ENCODE measurements at places on chromosomes 3 and 15.
A peak's percentile ranks its signal among the peaks of the same experiment; 100 is the strongest.

GRCh38 chr3:8298021-8298954, 203.3 kb upstream of the LMCD1 start:
- DNase-seq: no peak

GRCh38 chr3:5297895-5298294, 110.4 kb downstream of the EDEM1 start:
- no peak for DNase-seq

DNA sequence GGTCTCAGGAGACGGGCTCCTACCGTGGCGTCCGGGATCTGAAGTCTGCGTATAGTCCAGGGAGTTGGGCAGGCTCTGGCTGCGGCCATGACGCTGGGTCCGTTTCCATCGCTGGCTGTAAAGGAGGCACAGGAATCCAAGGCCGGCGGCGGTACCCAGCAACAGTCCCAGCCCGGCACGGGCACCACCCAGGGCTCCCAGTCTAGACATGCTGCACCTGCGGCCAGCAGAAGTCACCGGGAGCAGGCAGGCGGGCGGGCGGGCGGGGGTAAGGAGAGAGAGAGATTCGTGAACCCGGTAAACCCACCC, 526 bp downstream of the RMDN3 start:
- DNase-seq: peak; percentile 17

- no peak for DNase-seq
These were observed 319.8 kb upstream of the UMPS start for GRCh38 chr3:124410471-124410870.

DNA sequence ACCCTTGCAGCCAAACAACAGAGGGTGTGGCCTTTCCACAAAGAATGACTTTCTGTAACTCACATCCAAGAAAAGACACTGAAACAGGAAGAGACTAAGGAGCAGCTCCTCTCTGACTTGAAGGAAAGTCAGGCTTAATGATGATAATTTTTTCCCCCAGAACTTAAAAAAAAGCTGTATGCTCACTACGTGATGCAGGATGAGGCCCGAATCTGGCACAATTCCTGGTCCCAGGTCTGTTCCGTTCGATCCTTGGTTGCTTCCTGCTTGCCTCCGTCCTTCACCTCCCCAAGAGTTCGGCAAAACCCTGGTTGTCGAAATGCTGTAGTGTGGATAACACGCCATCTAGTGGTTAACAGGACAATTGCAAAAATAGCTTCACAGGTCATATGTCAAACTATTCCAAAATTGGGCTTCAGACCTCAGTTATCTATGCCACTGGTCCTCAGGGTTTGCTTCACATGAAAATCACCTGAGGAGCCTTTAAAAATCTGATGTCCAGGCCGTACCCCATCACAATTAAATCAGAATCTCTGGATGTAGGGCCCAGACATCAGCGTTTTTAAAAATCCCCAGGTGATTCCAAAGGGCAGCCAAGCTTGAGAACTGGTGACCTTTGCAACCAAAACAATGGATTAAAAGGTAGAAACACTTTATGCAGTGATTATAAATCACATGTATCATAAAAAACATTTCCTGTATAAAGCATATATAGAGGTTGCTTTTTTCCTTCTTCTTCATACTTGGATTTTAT, 28.1 kb upstream of the SYNM start:
- DNase-seq: peak; percentile 27

DNA sequence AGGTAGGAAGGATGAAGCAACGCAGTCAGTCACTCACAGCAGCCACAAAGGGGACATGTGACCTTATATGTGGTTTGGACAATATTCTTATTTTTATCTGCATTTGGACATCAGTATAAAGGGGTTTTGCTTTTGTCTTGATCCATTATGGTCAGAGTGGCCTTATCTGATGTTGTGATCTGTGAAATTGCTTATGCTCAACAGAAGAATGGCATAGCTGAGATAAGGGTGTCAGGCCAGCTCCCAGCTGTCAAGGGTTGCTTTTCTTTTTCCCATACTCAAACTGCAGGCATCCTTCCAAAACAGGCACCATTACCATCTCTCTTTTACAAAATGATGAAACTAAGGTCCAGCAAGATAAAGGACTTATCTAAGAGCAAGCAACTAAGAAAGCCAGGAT, 28.1 kb downstream of the DCLK3 start:
- no peak for DNase-seq

GRCh38 chr15:101458908-101459578, 30.5 kb downstream of the PCSK6 start:
- DNase-seq: no peak

GRCh38 chr15:37102305-37103162, 2.2 kb upstream of the MEIS2 start:
- no peak for DNase-seq

GRCh38 chr3:50278880-50279224, at the start of gene LSMEM2:
Gene LSMEM2, plus strand, starts transcription at chr3:50279087. Its CDS starts 27 bp downstream, at chr3:50279114.
- no peak for DNase-seq

DNA sequence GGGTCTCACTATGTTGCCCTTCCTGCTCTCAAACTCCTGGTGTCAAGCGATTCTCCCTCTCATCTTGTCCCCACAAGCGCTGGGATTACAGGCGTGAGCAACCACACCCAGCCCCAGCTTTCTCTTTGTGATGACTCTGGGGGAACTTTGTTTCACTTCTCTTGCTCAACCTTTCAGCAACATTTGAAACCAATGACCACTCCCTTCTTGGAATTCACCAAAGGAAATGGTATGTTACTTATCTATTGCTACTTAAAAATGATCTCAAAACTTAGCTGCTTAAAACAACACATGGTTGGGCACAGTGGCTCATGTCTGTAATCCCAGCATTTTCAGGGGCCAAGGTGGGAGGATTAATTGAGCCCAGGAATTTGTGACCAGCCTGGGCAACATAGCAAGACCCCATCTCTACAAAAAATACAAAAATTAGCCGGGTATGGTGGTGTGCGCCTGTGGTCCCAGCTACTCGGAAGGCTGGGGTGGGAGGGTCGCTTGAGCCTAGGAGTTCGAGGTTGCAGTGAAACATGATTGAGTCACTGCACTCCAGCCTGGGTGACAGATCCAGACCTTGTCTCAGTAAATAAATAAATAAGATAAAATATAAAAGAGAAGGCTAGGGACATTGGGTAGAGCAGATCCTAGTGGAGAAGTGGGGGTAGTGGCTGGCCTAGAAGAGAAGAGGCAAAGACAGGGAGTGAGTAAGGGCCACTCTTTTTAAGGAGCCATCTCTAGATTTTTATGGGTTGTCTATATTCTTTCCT, 10.3 kb upstream of the COPG1 start:
- peak; percentile 8 for DNase-seq

DNA sequence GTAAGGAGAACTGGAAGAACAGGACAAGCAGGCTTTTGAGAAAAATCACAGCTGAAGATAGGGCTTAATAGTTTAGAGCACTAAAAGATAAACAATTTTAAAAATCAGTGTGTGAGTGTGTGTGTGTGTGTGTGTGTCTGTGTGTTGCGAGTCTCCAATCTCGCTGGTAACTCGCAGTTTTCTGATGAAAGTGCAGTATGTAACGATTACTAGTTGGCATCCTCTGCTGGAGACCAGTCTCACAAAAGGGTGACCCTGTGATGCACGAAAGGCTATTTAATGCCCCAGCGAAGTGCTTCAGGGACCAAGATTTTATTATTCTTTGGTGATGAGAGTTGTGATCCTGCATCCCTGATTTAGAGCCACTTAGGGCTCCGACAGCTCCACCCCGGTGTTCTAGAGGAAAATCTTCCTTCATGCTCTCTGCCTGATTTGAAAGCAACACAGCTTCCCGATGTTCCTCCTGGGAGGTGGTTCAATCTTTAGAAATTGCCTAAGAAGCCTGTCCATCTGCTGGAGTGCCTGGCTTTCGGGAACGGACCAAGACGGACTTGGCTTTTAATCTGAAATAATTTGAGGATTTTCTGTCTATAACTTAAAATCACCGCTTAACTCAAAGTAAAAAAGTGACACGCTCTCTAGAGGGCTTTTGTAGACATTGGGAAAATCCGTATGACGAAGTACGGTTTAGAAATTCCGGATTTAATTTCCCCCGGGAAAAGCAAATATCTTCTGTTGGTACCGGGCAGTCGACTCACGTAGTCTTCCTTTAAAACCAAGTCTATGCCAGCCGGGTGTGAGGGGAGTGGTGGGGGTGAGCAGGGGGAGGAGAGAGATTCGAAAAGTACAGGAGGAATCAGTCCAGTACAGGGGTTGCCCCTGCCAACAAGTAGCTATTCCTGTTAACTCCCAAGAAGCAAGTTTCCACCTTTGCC, 1.1 kb upstream of the ALCAM start:
- no peak for DNase-seq

GRCh38 chr15:67196222-67196621, 58.2 kb downstream of the AAGAB start:
- no peak for DNase-seq

- DNase-seq: no peak
These were observed 1089.8 kb downstream of the ROBO2 start for GRCh38 chr3:78129707-78130106.

GRCh38 chr3:113274425-113275257, 63.3 kb downstream of the BOC start:
- no peak for DNase-seq

GRCh38 chr3:99128725-99129505, 227.4 kb upstream of the DCBLD2 start:
- no peak for DNase-seq

DNA sequence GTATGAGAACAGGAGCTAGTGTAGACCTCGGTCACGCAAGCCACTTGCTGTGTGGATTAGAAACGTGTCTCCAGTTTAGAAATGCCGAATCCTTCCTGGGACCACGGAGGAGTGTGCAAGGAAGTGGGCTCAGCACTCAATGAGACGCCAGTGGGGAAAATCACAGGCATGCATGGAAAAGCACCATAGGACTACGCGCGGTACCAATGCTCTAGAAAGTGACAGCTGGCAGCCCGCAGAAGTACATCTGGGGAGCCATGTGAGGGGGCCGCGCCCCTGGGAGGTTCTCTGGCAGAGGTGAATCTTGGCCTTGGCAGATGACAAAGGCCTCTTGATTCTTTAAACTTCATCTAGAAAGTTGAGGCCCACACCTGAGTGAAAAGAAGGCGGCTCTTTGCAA, 99.3 kb downstream of the LRRK1 start:
- DNase-seq: no peak

DNA sequence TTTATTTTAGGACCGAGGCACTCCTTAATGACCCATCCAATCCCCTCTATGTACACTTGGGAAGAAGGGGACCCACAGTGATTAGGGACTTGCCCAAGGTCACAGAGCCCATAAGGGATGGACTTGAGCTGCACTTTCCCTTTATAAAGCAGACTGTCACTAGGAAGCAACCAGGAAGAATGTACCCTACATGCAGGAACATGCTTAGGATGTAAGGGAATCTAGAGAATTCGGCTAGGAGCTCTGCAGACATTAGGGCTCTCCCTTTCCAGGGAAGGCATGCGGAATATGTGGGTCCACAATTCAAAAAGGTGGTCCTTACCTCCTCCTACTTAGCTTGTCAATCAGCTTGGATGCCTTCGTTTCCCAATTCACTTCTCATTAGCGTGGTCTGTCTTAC, 78.7 kb downstream of the TMEM266 start:
- no peak for DNase-seq

DNA sequence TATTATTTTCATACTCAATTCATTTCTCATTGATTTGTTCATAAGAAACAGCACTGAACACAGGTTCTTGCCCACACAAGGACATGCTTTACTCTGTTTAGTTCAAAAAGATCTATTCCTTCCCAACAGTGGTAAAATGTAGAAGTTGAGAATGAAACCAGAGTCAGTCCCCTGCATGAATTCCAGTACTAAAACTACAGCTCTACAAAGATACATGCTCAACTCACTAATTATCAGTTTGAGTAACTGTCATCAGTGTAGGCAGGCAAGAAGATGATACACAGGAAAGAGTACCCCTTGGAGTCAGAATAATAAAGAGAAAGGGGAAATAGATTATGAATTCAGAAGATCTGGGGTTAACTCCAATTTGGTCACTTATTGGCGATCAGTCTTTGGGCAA, 43.2 kb downstream of the NR2E3 start:
- DNase-seq: no peak

DNA sequence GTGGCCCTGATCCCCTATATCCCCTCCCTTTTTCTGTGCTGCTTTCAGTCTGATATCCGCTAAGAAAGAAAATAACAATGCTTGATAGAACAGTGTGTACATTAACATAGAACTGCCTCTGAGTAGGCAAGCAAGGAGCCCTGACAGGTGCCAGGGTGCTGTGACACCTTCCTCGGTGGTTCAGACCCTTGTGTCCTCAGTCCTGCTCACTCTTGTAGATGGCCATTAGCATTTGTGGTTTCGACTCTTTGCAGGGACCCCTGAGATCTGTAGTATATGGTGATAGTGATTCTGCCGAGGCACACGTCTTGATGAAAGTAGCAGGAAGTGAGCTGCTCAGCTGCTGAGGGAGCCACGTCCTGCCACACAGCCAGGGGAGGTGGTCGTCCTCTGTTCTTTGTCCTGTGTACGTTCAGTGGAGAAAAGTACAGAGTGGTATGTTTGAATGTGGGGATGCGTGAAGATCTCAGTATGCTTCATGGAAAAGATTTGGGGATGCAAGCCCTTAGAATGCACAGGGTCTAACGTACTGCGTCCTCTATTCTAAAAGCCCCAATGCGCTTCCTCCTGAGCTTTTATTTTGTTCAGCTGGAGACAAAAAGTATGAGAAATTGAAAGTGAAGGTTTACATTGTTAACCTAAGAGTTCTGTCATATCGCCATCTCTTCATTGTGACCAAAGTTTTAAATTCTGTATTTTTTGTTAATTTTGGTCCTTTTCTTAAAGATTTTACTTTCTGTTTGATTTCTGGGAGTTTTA, 35.4 kb downstream of the PXYLP1 start:
- peak; percentile 28 for DNase-seq

GRCh38 chr3:70853161-70853944, 540.9 kb upstream of the MDFIC2 start:
- no peak for DNase-seq

DNA sequence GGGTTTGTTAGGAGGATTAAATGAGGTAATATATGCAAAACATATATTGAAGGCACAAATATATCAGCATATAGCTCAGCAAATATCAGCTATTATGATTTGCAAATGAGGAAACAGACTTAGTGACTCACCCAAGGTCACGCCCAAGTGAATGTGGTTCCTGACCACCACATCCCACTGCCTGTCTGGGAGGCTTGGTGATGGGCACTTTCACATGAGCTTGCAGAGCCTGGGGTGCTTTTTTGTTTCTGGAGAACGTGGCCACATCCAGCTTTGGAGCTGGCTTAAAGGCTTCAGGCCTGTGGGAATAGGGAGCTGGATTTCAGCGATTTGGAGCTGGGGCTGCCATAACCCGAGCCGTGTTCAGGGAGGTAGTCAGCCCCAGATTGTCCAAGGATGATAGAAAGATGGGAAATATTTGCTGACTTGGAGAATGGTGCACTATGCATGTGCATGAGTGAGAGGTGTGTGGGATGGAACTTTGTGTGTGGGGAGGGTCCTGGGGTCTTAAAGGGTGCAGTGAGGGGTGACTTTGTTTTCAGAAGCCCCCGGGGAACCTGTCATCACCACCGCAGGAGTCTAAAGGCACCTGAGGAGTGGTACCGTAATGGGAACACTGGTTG, 12.0 kb upstream of the FGD5 start:
- peak; percentile 6 for DNase-seq

DNA sequence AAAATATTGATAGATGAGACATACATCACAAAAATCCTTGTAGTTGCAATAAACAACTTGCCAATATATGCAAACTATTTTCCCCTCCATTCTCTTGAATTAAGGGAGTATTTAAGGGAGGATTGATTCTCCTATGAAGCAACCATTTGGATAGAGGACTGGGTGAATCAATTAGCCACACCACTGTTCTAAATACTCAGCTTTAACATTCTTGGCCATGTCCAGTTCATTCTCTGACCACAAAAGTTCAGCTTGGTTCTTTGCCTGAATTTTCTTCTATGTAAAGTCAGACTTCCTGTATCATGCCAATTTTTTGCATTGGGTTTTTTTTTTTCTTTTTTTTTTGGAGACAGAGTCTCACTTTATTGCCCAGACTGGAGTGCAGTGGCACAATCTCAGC, 15.8 kb upstream of the SEC11A start:
- no peak for DNase-seq

All from activated naive CD4-positive, alpha-beta T cell treated with Interleukin-2 at 50 U/mL for 16 hours (primary cell).